Stimulated activated CD4-positive, alpha-beta T cell treated with anti-CD3 and anti-CD28 coated beads, Interleukin-1b, Interleukin-23, amount 100 ng/mL, for 1 hour (primary cell): ENCODE measurements at places on chromosomes 2 and 18.

DNA sequence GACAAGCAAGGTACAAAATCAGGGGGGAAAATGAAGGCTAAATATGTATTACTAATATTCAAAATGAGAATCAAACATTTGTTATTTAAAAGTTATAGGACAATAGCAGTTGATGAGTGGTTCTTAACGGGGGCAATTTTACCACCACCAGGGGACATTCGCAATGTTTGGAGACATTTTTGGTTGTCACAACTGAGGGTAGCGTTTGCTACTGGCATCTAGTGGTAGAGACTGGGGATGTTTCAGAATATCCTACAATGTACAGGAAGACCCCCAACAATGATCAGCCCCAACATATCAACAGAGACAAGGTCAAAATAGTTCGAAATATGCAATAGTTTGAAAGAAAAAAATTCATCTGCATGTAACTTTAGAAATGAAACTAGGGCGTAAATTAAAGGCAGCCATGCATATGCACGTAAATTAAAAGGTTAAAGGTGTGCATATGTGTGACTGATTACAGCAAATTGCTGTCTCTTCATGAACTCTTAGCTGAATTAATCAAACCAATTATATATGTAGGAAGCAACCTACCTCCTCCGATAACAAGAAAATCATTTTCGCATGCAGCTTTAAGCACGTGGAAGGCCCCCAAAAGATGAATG, 61.2 kb upstream of the CUL3 start:
- no peak for DNase-seq

DNA sequence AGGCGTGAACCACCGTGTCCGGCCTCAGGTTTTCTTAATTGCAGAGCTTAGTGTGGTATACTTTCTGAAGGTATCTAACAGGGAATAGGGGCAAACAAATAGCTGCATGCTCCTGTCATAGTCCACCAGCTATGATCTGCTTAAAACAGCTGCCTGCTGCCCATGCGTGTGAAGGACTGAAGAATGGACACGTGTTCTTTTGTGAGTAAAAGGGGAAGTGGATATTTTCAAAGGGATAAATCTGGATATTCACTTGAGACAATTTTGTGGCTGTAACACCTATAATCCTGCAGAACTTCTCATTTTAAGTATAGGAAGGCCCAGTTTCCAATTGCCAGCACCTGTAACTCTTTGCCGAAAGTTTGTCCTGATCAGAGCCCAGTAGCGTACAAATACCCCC, 44.7 kb downstream of the TRPM8 start:
- no peak for DNase-seq

GRCh38 chr2:196555726-196556125, 83.8 kb upstream of the CCDC150 start:
- no peak for DNase-seq

GRCh38 chr2:173997269-173997668, 32.1 kb upstream of the SP3 start:
- DNase-seq = no peak

DNA sequence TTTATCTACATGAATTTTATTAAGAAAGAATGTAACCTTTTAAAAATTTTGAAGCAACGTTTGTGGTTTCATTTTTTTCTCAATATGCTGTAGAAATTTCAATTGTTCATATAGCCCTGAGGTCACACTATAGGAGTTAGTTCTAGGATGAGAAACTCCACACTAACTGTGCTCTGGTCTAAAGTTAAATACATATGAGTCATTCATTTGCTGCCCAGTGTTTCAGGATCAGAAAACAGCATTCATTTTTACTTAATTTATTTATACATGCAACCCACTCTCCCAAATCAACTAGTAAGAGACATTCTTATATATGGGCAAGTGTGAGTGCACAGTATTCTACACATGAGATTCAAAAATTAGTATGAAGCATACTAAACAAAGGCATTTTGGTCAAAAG, 137.9 kb downstream of the DOCK10 start:
- no peak for DNase-seq

GRCh38 chr18:2325933-2326332, 245.4 kb downstream of the METTL4 start:
- DNase-seq = no peak

DNA sequence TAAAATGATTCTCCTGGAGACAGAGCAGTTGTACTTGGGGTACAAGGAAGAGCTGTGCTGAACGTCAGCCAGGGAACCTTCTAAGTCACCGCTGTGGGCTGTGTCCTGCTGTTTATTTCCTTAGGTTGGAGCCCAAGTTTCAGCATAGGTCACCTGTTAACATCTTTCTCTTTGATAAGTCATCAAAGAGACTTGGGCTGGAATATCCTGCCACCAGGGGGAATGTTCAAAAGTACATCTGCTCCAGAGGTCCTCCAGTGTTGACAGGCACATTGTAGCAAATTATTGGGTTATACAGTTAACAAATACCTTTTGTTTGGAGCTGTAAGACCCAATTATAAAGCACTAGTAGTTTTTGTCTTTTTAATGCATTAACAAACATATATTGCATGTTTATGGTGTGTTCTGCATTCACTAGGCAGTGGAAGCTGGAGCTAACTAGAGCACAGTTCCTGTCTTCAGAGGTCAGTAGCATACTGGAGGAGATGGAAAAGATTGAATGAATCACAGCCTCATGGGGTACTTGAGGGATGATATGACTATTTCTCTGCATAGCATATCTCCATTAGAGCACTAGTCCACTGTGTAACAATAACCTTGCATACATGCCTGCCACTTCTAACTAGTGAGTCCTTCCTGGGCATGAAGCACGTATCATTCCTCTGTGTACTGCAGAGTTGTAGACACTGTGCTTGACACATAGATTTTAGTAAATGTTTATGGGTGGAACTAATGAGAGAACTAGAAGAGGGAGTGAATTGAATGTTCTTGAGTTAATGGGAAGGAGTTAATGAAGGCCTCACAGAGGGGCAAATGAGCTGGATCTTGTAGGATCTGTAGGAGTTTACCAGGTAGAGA, 182.1 kb downstream of the AGAP1 start:
- no peak for DNase-seq
